Stimulated activated naive B cell treated with anti-CD40 and anti-IgM and Interleukin-4, amounts not matched to agents 10 μg/mL and 1 μg/mL and 100 μg/mL, for 72 hours (primary cell): ENCODE measurements at places on chromosomes 5 and 9.

DNA sequence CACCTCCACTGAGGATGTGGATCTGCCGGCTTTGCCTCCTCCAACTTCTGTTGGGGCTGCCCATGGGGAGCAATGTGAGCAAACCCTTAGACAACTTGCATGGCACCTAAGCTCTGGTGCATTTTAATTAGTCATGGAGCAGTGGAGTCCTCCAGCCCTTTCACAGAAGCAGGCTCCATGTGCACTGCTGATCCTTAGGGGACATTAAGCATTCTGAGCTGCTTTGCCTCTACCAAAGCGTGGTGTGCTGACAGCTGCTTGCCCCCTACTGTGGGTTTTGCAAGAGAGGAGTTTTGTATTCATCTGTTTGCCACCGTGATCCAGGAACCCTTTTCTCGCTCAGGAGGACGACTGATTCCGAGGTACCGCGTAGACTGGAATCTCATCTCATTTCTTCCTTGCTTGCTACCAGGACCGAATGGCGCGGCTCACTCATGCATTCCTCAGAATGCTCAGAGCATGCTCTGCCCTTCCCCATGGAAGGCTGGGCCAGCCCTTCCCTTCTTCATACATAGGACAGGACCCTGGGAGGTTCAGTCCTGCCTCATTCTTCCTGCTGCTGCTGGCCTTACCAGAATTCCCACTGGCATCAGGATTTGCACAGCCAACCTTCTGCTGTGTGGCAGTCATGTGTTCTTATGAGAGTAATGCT, 432.5 kb downstream of the GADD45G start:
- no peak for DNase-seq

DNA sequence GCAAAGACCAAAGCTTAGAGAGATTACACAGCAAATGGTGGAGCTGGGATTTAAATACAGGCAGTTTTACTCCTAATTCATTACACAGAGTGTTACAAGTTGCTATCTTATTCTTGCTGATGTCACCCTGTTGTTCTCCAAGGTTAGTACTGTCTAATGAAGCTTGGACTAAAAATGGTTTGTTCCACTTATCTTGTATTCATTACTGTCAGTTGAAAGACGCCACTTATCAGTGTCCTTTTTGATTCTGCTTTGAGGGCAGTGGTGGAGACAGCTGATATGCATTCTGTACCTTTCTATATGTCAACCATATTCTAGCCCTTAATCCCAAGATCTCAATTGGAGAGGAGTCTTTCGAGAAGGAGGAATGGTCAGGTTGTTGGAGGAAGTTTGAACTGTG, 14.0 kb upstream of the DENND4C start:
- DNase-seq = no peak

DNA sequence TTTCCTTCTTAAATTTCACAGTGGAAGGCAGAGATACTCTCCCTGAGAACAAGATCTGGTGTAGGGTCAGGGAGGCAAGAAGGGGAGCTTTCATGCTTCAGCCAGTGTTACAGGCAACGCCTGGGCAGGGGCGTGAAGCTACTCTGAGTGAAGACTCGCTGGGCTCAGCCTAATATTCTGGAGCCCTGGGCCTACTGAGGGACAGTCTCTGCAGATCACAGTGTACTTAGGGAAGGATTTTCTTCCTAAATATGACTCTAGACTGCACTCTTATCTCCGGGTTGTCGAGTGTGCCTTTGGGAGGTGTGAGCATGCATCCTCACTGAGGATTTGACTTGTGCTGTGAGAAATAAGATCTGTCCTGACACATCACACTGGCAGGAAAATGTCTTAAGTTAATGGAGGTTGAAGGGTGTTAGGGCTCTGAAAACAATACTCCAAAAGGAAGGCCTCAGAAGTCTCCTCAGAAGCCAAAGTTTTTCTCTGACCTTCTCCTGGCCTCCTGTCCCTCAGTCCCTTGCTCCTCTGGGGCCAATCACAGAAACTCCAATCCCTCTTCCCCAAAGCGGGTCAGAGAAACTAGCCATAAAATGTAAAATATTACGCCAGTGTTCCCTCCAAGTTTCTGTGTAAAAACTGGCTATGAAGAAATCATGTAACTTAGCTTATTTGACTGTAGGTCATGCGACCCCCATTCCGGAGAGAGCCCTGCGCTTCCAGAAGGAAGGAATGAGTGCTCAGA, 156.8 kb upstream of the TBC1D2 start:
- no peak for DNase-seq

- DNase-seq = no peak
These were observed 209.0 kb downstream of the SEC61B start for GRCh38 chr9:99431103-99431502.

DNA sequence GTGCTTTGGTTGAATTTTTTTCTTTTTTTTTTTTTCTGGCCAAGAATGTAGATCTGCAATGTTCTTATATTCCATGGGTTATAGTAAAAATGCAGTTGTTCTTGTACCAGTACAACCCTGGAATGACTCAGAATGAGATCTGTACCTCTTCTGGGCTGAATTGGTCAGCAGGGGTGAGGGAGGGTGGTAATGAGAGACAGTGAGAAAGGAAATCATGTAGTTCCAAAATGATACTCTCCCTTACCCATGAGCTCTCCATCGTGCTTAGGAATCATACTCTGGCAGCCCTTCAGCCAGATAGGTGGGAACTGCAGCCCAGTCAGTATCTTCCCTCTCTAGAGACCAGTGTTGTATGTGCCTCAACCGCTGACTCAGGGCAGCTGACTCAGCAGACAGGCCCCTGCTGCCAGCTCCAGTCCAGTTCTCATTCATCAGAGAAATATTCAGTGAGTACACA, 2.1 kb upstream of the GLIS3 start:
- no peak for DNase-seq

DNA sequence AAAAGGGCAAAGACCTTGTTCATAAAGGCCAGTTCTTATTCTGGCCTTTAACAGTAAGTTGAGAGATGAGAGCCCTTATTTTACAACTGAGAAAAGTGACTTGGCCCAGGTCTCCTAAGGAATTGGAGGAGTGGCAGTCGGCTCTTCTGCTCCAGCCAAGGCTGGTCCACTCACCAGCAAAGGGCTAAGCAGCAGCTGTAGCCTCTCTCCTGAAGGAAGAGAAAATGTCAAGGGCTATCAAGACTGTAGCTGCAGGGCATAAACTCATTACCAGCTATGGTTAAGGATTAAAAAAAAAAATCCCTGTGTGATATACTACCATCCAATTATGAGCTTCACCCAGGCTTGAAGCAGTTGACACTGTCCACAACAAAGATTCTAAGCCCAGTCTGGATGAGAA, 138.6 kb upstream of the RAD23B start:
- DNase-seq = no peak

- no peak for DNase-seq
These were observed 5.4 kb upstream of the MAP1B start for GRCh38 chr5:72101828-72102227.

- DNase-seq = no peak
These were observed 1.8 kb downstream of the SGCD start for GRCh38 chr5:156328766-156329165.

GRCh38 chr5:170311511-170312300, 14.1 kb upstream of the LCP2 start:
- no peak for DNase-seq

- DNase-seq = no peak
These were observed 5.0 kb downstream of the STC2 start for GRCh38 chr5:173323106-173323798.

GRCh38 chr5:137145721-137146120, 353.4 kb downstream of the SPOCK1 start:
- no peak for DNase-seq

DNA sequence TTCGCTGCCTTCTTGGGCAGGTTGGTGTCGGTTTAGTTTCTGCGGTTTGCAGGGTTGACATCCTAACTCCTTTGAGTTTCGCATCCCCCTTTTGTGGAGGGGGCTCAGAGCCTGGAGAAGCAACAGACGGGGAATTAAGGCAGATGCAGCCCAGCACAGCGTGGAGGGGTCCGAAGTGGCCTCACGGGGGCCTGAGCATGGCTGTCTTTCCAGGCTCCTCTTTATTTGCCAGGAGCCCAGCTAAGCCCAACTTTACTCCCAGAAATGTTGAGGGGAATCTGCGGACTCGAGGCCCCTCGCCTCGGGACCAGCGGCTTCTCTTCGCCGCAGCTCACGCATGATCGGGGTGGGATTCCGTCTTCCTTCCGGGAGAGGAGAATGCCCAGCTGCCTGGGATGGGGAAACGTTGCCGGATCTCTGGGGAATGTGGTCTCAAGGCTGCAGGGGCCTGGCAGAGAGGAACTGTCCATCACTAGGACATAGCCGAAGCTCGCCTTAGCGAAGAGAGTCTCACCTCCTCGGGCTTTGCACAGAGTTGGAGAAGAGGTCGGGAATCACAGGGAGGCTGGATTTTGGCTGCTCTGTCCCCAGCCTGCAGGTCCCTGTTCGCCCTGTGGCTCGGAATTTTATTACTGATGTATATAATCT, 1.3 kb downstream of the RAI14 start:
- DNase-seq = no peak

DNA sequence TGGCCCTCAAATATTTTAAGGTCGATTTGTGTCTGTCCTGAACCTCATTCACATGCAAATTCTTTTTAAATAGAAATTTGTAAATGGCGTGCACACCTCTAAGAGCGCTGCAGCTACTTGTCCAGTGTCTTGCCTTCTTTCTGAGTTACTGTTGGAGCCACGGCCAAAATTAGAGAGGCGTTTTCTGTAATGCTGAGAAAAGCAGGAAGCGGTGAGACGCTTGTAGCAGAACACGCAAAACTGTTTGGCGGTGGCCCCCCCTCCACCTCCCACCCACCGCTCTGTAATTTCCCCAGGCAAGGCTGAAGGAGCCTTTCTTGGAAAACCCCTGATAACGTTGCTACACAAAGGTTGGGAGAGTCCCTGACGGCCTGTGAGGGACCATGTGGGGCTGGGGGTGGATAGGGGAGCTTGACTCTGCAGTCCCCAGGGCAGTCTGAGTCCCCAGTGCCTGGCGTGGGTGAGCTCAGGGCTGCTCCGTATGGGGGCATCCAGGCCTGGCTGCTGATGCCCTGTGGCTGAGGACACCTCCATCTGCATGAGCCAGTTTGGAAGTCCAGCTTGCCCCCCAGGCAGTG, 96.5 kb downstream of the GADD45G start:
- DNase-seq = peak; percentile 92

DNA sequence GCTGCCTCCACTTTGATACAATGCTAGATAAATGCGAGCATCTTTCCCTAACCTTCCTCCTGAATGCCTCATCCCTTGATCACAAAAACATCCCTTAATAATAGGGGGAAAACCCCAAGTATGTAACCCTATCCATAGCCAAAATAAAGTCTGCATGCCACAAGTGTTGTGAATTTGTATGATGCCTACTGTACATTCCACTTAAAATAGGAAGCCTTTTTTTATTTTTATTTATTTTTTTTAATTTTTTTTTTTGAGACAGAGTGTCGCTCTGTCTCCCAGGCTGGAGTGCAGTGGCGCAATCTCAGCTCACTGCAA, 207.0 kb downstream of the AOPEP start:
- DNase-seq = no peak

DNA sequence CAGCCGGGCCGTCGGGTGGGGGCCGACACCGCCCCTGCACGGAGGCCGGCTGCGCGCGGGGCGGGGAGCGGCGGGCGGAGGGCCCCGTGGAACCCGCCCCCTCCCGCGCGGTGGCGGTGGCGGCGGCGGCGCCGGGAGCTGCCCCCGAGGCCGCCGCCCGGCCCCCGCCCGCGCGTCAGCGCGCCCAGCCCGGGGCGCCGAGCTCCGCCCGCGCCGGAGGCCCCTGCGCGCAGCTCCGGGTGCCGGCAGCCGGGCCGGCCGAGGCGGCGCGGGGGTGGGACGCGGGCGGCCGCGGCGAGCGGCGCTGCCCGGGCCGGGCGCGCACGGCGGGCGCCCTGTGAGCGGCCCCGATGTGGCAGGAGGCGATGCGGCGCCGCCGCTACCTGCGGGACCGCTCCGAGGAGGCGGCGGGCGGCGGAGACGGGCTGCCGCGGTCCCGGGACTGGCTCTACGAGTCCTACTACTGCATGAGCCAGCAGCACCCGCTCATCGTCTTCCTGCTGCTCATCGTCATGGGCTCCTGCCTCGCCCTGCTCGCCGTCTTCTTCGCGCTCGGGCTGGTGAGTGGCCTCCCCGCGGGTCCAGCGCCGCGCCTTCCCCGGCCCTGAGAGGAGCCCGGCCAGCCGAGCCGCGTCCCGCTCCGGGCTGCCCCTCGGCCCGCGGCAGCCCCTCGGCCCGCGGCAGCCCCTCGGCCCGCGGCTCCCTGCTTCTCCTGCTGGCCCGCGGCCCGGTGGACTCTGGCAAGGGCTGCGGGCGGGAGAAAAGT, at the start of gene ADCY2:
Gene ADCY2, plus strand, starts transcription at position 192 of the 766 bp plus-strand sequence. Its CDS starts 159 bp downstream, at position 351.
- DNase-seq = no peak

DNA sequence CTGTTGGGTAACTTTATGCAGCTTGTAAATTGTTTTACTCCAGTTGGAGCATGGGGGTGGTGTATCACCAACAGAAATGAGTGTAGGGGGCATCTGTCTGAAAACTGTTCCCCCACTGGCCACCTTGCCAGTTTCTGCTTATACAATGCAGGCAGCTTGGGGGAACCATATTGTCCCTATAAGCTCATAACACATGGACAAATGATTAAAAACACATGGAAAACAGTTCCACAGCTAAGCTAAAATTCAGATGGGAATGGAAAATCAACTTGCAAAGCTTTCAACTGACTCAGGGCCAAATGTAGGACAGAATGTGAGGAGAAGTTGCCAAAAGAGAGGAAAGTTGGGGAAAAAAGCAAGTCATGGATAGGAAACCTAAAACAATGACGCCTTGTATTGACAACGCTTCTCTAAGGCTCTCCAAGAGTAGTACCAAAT, 7.9 kb upstream of the CER1 start:
- DNase-seq = no peak

DNA sequence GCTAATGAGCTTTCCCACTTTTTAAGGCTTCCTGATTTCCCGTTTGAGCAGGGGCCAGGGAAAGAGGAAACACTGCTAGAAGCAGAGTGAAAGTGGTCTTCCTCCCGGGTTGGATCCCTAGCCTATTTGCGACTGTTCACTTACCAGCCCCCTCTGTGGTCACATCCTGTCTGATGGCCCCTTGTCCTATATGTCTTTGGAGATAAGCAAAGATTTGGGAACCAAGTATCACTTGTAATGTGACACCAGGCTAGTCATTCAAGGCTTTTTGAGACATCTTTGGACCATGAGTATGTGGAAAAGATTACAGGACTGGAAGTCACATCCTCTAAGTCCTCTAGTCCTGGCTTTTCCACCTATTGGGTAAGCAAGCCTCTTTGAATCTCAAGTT, 6.1 kb downstream of the DNAJB5 start:
- no peak for DNase-seq

DNA sequence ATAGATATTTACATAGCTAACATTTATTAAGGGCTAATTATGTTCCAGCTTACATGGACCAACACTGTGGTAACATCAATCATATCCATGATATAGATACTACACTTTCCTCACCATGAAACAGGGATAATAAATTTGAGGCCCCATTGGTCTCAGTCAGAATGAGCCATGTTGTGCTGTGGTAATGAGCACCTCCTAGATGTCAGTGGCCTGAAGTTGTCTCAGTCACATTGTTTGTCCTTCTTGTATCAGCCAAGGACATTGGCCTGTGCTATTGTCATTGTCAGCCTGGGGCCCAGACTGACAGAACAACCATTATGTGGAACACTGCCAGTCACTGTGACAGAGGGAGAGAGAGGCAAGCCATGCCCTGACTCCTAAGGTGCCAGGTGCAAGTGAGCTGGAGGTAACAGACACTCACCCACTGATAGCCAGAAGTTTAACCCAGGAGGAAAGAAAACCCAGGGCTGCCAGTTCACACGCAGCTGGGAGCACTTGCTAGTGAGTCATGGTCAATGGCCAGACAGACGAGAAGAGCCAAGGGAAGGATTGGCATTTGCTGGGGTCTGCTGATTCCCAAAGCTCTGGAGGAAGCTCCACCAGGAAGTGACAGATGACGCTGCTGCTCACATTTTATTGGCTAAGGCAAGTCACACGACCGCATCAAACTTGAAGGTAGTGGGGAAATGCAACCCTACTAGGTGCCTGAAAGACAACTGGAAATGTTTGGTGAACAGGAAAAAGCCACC, 224.2 kb downstream of the MELK start:
- DNase-seq = no peak
